ENCODE measurements at places on chromosomes 11 and 22.
A peak's percentile ranks its signal among the peaks of the same experiment; 100 is the strongest.

- no peak for DNase-seq
Observed at GRCh38 chr11:1768141-1768469, 4.4 kb upstream of the CTSD start.

DNA sequence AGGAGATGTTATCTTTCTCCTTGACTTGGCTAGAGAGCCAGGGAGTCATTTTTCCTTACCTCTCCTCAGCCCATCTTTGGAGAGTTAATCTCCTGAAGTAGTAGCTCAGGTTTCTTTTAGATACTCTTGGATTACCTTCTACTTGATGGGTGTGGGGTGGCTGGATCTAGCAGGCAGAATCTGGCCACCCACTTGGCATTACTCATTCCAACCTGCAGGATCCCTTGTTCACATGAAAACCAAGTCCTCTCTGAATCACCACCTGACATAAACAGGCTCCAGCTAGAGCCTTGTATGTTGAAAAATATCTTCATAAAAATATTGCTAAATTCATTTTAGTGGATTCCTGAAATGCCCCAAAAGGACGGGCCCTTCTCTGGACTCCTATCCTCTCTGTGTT is 250.6 kb upstream of the PLET1 start:
- no peak for DNase-seq

DNA sequence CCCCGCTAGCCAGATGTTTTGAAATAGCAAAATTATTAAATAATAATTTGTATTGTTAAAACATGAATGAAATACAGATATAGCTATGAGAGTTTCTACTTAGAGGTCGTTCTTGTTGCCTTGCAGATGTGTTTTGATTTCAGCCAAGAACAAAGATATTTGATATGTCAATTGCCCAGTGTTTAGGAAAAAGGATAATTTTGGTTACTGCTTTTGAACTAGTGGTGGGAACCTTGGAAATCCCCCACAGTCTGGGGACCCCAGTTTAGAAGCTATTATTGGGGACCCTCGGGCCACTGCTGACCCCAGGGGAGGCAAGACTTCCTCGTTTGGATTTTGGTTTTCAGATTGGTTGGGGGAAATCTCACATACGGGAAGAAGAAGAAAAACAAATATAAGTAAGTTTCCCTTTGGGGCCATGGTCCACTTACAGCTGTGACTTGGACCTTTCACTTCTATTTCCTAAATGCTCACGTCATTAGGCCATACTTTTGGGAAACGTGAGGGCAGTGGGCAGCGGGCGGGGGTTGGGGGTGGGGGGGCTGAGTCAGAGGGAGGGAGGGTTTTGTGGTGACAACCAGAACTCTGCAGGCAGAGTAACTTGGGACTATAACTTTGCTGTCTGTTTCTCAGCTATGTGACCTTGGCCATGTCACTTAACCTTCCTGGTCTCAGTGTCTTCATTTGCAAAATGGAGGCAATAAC is 37.0 kb downstream of the LDLRAD3 start:
- DNase-seq = no peak

- no peak for DNase-seq
Observed at GRCh38 chr11:91497847-91498246, 726.8 kb upstream of the FAT3 start.

DNA sequence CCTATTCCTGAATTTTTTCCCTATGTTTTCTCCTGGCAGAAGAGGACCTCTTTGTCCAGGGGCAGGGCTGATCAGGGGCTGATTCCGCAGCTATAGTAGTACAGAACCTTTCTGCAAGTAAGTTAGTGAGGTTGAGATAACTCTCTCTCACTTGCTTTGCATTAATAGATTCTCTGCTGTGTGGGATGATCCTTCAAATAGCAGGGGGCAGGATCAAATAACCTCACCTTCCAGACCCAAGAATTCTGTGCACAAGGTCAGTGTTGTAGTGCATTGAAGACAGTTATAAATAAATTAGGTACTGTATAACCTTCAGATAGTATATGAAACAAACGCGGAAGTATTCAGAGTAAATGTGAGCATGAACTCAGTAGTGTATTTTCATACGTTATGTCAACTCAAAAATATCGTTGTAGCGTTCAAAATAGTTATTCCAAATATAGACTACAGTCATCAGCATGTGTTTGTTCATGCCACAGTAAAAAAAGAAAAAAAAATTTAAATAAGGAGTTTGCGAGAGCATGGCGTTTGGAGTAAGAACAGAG is 278 bp downstream of the MMP26 start:
- no peak for DNase-seq

DNA sequence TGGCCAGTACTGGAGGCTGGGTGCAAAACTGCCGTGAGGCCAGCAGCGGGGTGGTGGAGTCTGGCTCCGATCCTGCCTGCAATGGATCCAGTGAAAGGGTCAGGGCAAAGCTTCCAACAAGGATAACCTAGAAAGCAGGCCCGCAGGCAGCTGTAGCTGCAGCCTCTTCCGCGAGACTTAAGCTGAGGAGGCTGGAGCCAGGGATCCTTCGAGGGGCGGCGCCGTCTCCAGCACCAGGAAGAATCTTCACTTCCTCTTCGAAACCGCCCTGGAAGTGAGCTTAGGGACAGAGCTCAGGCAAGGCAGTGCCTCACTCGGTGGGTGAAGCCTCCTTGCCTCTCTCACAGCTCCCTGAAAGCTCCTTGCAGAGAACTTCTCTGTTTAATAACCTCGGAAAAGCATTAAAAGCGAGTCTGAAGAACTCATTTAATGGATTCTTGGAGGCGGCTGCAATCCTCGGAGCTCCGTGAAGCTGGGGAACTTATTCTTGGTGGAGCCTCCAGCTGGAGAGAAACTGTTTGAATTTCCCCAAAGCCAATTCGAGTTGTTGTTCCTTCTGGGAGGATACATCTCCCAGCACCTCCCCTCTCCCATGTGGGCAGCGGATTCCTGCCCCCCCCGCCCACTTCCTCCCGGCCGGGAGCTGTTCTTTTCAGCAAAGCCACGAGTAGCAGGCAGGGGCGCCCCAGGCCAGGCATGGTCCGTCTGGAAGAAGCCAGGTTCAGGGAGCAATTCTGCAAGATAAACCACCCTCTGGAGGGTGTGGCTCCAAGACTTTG is 169.9 kb downstream of the CTTN start:
- DNase-seq = no peak

DNA sequence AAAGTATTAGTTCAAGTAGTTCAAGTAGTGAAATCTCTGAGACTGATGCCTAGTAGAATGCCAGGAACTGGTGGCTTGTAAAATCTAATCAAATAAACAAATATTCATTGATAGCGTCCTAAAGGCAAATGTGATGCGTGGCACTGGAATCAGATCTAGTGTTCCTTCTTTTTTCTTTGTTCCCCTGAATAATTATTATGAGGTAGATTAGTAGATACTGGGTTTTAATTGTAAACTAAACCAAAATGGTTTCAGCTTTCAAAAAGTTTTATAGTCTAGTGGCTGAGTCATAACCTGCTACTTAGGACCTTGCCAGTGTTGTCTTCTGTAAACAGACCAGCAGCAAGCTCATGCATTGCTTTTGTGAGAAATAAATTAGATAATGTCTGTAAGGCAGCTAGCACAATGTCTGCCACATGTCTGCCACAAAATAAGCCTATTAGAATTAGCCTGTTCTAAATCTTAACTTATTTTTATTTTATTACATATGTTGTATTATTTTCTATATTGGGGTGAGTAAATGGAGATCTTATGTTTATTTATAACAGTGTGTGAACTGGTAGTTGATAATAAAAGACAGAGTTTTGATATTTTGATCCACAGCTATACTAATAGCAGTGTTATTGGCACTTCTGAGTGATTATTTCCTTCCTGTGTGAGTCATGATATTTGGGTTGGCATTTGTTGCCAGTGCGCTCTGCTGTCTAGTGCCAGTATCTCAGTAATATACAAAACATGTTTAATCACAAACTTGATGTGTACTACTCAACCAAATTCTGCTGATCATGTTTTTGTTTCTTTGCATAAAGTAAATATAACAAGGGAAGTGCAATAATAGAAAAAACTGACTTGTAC is 135.7 kb downstream of the TMEM135 start:
- DNase-seq = peak; percentile 61

GRCh38 chr22:44622147-44622427 is 79.9 kb upstream of the PRR5 start:
- no peak for DNase-seq

DNA sequence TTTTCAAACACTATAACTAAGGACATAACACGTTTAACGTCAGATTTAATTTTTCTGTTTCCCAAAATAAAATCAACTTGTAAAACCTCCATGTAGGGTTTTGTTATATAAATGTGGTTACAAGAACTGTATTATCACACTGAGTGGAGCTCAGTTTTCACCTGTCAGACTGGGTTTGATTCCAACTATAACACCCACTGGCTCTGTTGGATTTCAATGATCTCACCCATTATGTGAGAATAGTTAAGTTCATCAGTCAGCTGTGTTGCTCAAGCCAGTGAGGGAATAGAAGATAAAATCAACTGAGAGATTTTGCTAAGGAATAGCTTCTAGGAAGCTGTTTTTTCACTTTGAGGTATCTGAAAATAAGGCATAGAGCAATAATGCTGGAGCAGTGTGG is 5.1 kb upstream of the OR52R1 start:
- DNase-seq = no peak

DNA sequence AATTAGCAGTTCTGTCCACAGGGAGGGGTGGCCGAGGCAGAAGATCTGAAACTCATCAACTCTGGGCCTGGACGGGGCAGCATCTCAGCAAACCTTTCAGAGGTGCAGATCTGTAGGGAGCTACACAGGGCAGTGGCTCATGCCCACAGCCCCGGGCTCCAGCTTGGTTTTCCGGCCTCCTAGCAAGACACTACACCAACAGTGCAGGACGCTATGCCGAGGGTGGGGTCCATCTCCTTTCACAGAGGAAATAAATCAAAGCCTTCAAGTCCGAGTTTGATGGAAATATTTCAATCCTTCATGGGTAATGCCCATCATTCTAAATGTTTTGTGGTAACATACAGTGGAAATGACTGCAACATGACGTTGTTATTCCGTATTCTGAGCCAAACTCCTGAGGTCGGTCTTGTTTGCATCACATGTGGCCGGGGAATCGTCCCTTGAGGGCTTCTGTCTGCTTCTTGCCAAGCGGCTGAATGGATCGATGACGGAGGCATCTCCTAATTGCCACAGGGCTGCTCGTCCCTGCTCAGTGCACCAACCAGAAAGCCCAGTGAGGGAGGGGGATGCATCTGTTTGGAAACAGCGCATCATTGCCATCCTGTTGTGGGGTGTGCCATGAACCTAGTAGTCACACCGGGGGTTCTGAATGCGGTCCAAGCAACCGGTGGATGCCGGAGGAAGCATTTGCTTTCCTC is 30.0 kb downstream of the LINC01488 start:
- DNase-seq = no peak

- DNase-seq = no peak
Observed at GRCh38 chr11:25910086-25910485, 421.8 kb upstream of the ANO3 start.

DNA sequence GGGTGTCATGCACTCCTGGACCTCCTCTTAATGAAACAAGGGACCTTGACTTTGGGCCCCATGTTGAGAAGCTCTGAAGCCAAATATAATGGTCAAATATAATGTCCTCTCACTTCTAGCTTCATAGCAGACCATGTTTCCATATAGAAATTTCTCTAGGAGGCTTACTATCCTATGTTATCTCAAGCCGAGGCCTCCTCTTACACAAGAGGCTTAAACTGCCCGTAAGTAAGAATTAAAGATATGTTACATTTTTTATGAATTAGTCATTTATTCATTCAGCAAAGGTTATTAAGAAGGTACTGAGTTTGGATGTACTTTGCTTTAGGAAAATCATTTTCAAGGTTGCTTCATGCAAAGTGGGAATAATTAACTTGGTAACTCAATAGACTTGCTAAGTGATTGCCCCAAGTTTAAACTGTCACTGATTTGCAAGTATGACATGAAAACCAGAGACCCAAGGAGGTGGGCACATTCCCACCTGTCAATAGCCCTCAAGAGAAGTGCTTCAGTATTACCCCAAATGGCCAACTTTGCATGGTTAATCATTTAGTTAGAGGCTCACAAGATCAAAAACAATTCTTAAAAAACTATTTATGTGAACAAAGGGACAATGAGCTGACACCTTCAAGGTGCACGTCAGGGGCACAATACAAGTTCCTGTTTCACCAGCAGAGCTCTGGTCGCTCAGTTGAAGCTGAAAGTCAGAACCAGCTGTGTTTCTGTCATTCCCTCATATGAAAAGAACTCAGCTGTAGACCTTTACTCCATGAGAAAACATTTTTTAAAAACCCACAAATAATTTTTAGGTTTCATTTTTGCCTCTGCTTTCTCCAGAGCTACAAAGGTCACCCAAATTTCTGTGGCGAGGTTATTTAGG is 20.9 kb downstream of the BDNF start:
- DNase-seq = no peak

- no peak for DNase-seq
Observed at GRCh38 chr22:20459152-20459542, 21.5 kb upstream of the SCARF2 start.

- no peak for DNase-seq
Observed at GRCh38 chr22:45738206-45738605, 66.6 kb downstream of the ATXN10 start.

GRCh38 chr22:42468841-42469240 is 36.6 kb upstream of the NFAM1 start:
- no peak for DNase-seq

- no peak for DNase-seq
Observed at GRCh38 chr11:39341461-39341860, 2118.0 kb downstream of the LRRC4C start.

- DNase-seq = no peak
Observed at GRCh38 chr11:126943316-126943715, 57.3 kb downstream of the KIRREL3 start.

- no peak for DNase-seq
Observed at GRCh38 chr22:46075764-46076531, 74.4 kb upstream of the PPARA start.

DNA sequence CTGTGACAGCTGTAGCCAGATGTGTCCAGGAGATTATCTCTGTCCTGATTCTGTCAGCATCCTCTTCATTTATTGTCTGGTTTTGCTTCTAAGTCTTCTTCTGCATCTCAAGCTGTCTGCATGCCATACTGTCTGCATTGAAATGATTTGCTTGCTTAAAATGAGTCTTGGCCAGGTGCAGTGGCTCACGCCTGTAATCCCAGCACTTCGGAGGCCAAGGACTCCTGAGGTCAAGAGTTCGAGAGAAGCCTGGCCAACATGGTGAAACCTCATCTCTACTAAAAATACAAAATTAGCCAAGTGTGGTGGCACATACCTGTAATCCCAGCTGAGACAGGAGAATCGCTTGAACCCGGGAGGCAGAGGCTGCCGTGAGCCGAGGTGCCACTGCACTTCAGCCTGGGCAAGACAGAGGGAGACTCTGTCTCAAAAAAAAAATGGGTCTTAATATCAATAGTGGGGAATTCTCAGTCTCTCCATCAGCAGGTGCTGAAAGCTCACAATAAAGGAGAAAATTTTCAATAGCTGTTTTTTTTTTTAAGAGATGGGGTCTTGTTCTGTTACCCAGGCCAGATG is 39.2 kb upstream of the AMPD3 start:
- no peak for DNase-seq

Data from LoVo (cell line).